Activated naive CD4-positive, alpha-beta T cell treated with anti-CD3 and anti-CD28 coated beads for 36 hours (primary cell): ENCODE measurements at places on chromosomes 1 and 21.

GRCh38 chr21:42815217-42815616, 64.1 kb downstream of the WDR4 start:
- DNase-seq: no peak

GRCh38 chr1:193355178-193355577, 168.8 kb upstream of the B3GALT2 start:
- no peak for DNase-seq

DNA sequence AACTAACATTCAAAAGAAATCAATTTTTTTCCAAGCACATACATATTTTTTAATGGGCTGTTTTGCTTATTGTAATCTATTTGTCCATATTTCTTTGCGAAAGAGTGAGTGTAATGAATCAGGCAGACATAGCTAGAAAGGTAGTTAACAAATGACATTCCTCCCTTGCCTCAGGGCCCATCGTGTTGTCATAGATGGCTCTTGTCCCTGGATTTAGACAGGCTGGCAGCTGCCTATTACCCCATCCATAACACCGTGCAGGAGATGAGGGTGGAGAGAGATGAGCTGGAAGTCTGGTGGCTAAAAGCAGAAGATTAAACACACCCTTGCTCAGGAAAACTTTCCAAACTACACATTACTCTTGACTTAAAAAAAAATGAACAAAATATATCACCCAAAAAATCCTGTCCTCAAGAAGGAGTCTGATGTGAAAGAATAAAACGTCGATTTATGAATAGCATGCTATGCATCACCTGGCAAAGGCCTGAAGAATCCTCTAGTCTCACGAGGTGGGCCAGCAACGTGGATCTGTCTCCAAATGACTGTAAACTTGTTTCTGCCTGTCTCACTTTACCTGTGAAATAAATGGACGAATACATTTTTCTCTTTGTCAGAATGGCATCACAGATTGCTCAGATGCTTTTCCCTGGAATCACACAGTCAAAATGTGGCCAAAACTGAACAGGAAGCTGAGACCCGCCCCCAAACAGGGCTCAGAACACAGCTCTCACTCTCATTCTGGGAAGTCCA, 55.7 kb downstream of the C21orf91 start:
- DNase-seq: no peak

- DNase-seq: no peak
Observed at GRCh38 chr1:56225964-56226815, 353.2 kb downstream of the PLPP3 start.

DNA sequence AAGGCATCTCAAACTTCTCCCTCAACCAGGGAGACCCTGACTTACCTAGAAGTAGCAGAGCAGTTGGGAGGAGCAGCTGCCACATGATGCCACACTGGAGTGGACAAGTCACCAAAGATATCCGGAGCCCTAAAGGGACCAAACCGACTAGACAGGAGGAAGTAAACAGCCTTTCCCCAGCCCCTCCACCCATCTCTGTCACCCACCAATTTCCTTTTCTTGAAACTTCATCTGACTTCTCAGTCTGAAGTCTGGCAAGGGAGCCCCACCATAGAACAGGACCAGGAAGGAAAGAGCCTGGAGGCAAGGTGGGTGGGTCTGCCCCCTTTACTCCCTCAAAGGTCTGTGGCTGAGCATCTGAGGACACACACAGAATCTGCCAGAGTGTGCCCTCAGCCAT, at the start of gene FCGR3A:
TSS of gene FCGR3A (minus strand) at position 167 of the 400 bp plus-strand sequence. CDS start at position 85, 82 bp downstream.
- no peak for DNase-seq

DNA sequence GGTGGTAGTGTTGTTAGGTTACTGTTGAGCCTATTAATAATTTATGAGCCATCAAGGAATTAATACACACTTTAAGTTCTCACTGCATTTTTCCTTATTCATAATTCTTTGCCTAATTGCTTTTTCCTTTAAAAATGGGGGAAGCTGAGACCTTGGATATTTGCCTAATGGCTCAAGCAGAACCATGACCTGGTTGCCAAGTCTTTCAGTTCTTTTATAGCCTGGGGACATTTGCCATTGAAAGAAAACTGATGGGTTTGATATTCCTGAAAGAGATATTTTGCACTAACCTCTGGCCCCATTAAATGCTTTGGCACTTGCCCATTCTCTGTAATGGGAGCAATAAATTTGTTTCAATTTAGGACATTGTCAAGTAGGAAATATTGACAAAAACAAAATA, 18.5 kb upstream of the LRRC53 start:
- DNase-seq: no peak

DNA sequence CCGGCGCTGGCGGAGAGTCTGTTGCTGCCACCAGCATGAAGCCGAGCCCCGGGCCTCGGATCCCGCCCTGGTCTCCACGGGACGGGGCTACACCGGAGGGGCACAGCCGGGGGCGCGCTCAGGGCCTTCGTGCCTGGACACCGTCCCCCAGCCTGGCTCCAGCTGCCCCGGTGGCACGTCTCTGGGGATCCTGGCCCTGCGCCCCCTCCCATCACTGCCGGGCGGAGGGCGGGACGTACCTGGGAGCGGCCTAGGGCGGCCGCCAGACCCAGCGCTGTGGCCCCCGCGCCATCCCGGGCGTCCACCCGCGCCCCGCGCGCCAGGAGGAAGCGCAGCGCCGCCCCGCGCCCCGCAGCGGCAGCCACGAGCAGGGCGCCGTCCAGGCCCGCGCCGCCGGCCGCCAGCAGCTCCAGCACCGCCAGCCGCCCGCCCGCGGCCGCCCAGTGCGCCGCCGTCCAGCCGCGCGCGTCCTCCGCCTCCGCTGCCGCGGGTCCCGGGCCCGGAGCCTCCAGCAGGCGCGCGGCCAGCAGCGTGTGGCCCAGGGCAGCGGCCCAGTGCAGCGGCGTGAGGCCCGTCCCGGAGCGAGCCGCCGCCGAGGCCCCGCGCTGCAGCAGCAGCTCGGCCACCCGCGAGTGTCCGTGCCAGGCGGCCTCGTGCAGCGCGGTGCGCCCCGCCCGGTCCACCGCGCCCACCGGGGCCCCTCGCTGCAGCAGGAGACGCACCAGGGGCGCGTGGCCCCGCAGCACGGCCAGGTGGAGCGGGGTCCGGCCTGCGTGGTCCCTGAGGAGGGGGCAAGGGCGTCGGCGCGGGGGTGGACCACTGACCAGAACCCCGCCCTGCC, 1.0 kb downstream of the ANKRD65 start:
- no peak for DNase-seq

- no peak for DNase-seq
Observed at GRCh38 chr1:96580920-96581319, 140.7 kb upstream of the PTBP2 start.

GRCh38 chr1:219581344-219581743, 31.6 kb downstream of the ZC3H11B start:
- DNase-seq: no peak

DNA sequence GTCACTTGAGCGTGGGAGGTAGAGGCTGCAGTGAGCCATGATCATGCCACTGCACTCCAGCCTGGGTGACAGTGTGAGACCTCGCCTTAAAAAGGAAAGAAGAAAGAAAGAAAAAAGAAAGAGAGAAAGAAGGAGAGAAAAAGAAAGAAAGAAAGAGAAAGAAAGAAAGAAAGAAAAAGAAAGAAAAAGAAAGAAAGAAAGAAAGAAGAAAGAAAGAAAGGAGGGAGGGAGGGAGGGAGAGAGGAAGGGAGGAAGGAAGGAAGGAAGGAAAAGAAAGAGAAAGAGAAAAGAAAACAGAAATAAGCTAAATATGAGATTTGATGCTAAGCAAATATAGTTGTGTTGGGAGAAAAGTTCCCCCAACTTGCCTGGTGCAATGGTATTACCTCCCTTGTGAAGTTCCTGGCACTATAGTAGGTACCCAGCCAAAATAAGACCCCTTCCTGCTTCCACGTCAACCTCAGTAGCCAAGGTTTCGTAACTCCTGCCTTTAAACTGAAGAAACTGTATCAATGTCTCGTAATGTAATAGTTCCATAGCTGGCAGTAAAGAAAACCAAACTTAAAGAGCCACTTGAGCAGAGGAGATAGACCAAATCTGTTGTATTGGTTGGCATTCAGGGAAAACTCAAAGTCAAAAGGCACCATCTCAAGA, 88.1 kb upstream of the HNRNPU start:
- DNase-seq: no peak

- DNase-seq: no peak
Observed at GRCh38 chr1:222034790-222035189, 292.9 kb upstream of the DUSP10 start.

DNA sequence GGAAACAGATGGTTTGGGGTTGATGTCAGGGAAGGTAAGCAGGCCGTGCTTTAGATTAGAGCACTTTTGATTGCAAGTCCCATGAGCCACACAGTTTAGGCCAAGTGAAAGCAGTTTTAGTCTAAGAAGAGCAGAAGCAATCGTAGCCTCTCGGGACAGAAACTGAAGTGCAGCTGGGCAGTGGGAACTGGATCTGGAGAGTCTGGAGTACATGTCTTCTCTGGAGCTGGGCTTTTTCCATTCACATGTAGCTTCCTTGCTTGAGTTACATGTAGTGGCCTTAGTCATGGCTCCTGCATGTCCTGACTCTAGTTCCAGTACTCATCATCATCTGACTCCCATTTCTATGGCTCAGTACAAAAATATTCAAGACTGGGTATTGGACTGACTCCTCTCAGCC, 16.7 kb downstream of the CAMTA1 start:
- DNase-seq: no peak

GRCh38 chr1:116825207-116825719, 71.0 kb downstream of the CD2 start:
- DNase-seq: peak; percentile 22
